ENCODE measurements at places on chromosomes 7 and 10.

GRCh38 chr10:5151076-5151475, 33.9 kb downstream of the AKR1C8 start:
- no peak for DNase-seq

GRCh38 chr7:6026820-6027311, 4.3 kb upstream of the ANKRD61 start:
- DNase-seq, result no peak

DNA sequence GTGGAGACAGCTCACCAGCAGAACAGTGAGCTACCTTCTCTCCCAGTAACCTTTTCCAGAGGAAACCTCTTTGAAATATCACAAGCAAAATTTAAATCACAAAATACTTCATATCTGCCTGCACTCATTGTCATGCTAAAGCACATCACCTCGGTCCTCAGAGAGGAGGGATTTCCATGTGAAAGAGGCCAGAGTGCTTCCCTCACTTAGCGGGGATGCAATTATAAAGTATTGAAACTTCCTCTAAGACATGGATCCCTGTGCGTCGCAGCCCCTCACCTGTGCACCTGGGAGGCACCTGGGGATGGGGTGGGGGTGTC, 457.9 kb downstream of the DNAJB6 start:
- no peak for DNase-seq

DNA sequence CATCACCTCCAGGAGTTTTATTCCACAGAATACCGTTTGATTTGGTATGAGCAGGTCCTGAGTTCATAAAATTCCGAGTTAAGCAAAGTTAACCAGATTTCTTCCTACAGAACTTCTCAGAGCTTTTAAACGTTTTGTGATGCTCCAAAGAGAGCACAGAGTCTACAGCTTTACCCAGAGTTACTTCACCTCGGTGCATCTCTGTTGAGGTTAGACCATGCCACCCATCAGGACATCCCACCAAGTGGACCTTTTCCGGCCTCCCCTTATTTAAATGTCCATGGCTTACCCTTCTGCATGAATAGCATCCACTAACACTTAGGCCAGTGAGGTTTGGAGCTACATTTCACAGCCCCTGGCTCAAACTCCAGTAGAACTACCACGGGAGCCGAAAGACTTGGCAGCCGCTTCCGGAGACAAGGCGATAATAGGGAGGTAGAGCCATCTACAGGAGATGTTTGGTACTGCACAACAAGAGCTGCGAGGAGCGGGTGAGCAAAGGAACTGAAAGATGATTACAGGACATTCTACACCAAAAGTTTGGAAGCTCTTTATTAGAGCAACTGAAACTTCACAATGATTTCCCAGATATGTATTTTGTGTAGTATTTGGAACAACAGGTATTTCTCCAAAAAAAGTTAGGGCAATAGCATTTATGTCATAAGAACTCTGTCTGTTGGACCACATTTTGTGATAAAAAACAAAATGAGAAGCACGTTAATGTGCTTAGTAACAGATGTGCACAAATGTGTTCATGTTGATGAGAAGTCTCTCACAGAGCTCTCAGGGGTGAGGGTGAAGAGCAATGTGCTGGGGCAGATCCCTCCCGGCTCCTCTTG, 174.7 kb downstream of the HERPUD2 start:
- peak; percentile 76 for DNase-seq

GRCh38 chr7:23894892-23895569, 185.0 kb downstream of the STK31 start:
- DNase-seq, result no peak

DNA sequence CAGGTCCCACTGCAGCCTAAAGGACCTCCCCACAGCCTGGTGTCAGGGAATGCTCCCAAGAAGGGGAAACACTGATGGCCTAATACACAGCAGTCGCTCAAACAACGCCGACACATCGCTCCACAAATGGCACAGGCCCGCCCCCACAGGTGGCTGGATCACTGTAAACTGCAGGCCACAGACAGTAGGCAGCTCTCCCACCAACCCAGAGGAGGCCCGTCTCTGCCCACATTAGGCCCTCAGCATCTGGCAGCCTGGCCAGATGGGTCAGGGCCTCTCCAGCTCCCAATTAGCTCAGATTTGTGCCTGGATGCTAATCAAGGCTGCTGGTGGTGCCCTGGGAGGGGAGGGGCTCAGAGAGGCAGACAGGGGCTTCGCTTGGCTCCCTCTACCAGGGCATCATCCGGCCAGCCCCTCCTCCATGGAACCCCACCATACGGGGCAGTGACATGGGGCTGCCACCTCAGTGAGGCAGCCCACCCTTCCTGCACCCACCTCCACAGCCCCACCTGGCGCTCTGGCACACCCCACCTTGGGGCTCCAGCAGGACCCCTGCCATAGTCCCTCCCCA, 42.7 kb downstream of the CAMK2B start:
- no peak for DNase-seq

- DNase-seq, result peak; percentile 5
Measured at GRCh38 chr7:116577320-116577871, 52.6 kb downstream of the CAV1 start.

DNA sequence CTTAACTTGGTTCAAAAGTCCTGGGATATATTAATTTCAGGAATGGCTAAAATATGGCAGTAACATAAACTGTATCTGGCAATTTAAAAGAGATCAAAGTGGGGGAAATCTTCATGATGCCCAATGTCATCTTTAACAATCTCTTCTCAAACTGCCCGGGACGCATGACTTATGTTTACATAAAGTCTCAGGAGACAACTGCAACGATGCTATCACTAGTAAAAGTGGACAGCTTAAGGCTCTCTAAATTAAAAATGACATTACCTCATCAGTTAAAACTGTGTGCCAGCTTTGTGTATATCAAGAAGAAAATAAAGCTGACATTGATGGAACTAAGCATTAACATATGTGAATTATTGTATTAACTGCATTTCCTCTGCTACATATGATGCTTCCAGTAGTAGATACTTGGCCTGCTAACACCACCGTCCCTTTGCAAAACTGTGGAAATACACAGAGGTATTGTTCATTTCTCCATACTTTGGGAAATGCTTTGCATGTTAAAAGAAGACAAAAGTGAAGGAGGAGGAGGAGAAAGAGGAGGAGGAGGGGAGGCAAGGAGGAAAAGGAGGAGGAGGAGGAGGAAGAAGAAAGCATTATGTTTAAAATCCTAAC, 62.4 kb downstream of the NRP1 start:
- DNase-seq, result no peak

All from AG08395 (cell line).